ENCODE measurements at places on chromosomes 16 and 17. TPM values are rescaled to one million over a fixed set of nuclear protein-coding genes. Genes with fewer than 3 reads are reported as not detected.

- DNase-seq: no peak
These were observed 9.4 kb downstream of the MPP3 start for GRCh38 chr17:43823350-43824084.

- DNase-seq: no peak
These were observed 28.9 kb downstream of the G6PC1 start for GRCh38 chr17:42929497-42929844.

DNA sequence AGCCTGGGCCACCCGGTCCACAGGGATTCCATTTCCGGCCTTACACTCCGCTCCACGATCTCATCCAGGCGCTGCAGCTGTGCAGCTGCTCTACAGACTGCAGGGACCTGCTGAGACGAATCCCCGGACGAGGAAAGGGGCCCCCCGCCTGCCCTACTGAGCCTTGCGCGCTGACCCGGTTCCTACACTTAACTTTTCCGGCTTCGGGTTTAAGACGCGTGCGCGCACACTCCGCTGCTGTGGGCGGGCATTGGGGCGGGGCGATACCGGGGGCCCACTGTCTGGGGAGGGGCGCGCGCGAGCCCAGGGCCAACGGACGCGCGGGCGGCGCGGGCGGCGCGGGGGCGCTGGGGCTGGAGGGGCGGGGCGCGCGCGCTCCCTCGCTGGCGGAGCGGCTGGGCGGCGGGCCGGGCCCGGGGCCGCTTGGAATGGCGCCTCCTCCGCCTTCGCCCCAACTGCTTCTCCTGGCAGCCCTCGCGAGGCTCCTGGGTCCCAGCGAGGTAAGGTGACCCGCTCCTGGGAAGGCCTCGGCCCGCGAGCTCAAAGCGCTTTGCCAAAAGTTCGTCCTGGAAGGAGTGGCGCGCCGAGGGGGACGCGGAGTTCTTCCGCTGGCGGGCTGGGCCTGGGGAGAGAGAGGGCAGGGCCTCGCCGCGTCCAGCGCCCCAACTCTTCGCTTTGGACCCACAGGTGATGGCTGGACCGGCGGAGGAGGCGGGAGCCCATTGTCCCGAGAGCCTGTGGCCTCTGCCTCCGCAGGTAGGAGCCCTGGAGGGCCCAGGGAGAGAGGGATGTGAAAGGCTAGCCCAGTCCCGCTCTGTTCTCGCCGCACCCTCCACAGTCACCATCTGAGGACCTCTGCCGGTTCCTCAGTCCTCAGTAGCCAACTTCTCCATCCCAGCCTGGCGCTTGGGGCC lies at the start of gene TP53I13:
Gene TP53I13, plus strand, starts transcription at position 371 of the 914 bp plus-strand sequence. Its CDS starts 58 bp downstream, at position 429.
- DNase-seq: peak; percentile 97

DNA sequence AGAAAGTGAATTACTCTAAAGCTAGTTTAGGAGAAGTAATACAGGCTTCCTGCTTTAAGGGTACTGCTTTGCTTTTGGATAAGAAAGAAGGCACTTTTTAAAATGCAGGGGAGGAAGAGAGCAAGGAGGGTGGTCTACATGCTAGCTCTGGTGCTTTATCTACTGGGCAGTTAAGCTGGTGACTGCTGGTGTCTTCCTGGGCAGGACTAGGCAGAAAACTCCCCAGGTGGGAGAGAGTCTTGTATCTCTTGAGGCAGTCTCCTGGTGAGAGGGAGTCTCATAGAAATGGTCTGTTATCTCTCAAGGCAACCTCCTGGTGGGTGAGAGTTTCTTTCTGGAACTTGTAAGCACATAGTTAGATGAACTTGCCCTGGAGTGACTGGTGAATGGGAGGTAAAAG lies 953.9 kb upstream of the GOT2 start:
- DNase-seq: peak; percentile 57

KCNJ12 gene
- total RNA-seq: 1.6 TPM

ALKBH5 gene
- total RNA-seq: 64.1 TPM

MRPS34 gene
- 164 TPM for total RNA-seq

All from endodermal cell (in vitro differentiated cells).